ENCODE measurements at places on chromosomes 7 and 10.

DNA sequence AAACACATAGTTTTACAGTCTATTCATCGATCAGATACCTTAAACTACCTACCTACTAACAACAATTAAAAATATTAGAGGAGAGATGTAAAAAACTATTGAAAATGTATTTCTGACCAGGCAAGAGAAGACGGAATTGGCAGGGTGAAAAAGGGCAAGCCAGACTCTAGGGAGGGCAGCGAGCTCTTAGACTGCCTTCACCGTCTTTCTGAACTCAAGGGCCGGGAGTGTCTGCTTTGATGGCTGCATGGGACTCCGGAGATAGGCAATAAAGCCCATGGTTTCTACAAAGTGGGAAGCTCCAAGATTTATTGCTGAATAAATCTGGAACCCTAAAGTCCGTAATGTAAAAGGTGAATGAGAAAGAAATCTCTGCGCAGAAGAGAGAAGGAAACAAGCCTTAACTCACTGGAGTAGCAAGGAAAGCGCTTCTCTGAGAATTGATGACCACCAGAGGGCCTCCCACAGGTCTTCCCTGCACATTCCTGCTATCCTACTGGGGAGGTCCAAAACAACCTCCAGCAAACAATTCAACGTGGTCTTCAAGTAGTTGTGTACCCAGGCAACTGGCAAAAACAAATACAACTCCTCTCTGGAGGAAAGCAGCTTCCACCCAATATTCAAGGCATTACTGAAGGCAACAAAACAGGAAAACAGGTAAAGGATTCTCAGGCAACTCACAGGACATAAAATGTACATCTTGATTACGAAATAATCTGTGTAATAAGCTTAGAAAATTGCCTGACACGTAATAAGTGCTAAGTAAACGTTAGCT, 181.3 kb downstream of the SDK1 start:
- peak; percentile 67 for DNase-seq

DNA sequence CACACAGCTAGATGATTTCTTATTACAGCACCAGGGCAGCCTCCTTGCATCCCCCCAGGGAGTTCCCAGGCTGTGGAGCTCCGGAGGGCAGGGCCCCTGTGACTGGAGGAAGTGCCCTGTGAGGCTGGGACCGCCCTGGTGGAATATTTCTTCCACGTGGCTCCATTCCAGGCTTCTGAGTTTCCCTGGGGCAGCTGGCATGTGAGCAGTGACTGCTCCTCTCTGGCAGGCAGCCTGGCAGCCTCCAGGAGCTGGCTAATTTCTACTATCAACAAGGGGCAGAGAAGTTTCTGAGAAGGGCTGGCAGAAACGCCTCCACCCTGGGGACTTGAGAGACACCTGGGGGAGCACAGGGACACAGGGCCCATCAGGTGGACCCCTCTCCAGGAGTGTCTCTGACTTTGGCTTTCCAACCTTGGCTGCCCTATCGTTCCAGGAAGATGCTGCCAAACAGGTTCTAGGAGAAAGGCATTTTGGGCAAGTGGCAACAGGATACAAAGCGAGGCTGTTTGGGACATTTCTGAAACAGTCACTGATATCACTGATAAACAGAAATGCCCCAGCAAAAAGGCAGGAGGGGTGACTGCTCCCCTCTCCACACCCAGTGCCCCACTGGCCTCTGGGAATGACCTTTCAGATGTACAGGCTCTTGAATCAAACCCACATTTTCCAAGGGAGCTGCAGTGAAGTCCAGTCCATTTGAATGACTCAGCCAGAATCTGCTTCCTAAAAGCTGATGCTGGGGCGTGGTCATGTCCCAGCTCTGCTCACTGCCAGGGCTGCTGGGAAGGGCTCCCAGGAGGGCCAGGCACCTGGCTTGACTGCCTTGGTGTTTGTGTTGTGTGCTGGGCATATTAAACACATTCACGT, 16.1 kb downstream of the MYOF start:
- DNase-seq, result no peak

DNA sequence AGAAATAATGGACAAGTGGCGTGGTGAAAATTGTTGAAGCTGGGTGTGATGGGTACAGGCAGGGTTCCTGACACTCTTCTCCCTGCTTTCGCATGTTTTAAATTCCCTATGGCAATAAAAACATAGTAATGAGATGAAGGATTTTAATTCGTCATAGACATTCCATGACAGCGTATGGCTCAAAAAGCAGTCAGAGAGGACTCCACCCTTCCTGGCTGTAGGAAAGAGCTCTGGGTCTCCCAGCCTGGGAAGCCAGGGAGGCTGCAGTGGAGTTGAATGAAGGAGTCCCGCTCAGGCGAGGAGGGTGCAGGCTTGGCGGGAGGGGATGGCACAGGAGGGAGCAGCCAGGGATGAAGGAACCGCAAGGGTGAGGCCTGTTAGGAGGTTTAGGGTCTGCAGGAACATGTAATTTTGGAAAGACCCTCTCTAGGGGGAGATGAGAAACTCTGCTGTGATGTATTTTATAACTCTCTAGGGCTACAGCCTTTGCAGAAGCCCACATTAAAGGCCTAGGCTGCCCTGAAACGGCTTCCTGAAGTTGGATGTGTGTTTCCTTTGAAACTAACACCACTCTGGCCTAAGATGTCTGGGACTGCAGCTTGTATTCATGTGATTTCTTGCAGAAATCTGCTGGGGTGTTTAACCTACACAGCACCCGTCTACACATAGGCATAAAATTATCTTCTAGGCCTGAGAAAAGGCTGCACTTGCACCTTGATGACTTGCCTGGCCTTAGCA, 7.6 kb upstream of the LARP4B start:
- no peak for DNase-seq

DNA sequence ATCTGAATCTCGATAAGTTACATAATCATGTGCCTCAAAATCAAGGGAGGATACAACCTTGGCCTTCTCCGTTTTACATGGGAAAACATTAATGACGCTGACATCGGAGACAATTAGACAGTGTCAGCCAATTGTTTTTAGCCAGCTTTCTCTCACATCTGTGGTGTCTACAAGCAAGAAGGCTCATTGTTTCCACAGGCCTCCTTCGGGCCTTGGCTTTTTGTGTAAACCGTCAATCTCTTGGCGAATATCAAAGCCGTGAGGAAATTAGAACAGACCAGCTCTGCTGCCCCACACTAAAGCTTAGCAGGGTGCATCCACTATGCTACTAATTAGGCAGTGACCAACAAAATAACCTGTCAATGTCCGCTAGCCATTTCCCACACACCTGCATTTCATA, 43.2 kb downstream of the VAX1 start:
- DNase-seq, result peak; percentile 39

- no peak for DNase-seq
Measured at GRCh38 chr7:1740214-1740613, 70.1 kb downstream of the ELFN1 start.

DNA sequence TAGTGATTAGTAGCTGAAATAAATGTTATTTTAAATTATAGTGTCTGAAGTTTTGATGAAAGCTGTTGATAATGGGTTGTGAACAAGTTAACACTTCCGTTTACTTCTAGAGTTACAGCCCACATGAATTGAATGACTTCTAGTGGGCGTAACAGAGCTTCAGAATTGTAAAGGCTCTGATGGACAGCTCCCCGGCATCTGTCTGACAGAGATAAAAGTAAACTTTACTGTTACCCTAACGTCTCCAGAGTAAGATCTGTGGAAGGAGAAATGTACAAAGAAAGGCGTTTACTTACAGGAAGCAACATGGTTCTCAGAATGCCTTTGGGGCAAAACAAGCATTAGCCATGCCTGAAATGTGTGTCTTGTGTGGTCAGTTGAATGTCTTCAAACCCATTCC, 124.4 kb downstream of the ADARB2 start:
- no peak for DNase-seq

GRCh38 chr10:90912854-90913479, 7.9 kb downstream of the ANKRD1 start:
- DNase-seq, result no peak

- no peak for DNase-seq
Measured at GRCh38 chr7:47277321-47277781, 304.6 kb downstream of the TNS3 start.

Data from NCI-H2081 (cell line).